ENCODE measurements at places on chromosomes 6 and 20.

GRCh38 chr6:149094934-149095351 lies 222.6 kb upstream of the TAB2 start:
- no peak for DNase-seq

DNA sequence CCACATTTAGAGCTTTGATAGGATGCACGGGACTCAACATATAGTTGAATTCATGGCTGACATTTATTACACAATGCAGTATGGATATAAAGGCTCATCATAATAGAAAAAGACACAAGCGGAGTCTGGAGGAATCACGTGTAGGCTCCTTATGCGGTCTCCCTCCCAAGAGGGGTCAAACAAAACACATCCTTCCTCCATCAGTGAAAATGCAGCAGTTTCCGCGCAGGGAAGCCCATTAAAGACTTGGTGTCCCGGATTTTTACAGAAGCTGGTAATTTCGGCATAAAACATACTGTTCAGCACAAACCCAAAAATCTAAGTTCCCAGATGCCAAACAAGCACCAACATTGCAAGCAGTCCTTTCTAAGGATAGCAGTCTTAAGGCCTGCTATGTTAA lies 1.1 kb downstream of the USP45 start:
- DNase-seq: no peak

- peak; percentile 52 for DNase-seq
Measured at GRCh38 chr20:16216227-16216913, 356.9 kb downstream of the KIF16B start.

GRCh38 chr6:162373192-162373591 lies 354.4 kb downstream of the PRKN start:
- DNase-seq: no peak

GRCh38 chr20:48620507-48621375 lies 207.1 kb downstream of the PREX1 start:
- DNase-seq: peak; percentile 67

DNA sequence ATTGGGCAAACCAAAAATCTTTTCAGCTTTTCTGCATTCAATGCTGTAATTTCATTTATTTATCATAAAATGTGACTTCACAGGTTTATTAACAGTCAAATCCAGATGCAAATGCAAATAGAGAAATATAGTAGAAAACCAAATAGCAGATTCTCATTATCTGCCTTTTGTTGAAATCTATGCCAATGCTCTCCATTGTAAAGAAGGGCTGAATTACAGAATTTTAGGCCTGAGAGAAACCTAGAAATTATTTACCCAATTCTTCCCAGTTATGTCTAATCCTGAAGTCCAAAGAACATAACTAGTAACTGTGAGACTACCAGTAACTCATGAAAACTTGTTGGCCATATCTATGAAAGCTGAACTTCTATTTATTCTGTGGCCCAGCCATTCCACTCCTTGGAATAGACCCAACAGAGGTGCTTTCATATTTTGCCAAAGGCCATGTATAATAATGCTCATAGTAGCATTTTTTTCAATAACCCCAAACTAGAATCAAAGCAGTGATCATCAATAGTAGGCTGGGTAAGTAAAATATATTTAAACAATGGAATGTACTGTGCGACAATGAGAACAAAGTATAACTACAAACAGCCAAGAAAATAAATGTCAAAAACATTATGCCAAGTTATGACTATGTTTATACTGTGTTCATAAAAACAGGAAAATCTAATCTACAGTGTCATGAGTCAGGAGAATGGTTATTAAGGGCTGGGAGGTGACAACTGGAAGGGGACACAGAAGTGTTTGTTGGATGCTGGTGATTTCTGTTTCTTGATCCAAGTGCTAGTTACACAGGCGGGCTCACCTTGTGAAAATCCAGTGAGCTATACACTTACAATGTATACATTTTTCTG lies 183.8 kb downstream of the HS3ST5 start:
- no peak for DNase-seq

GRCh38 chr20:37158248-37158647 lies 20.9 kb upstream of the RPN2 start:
- no peak for DNase-seq

GRCh38 chr20:57546956-57547649 lies 13.8 kb upstream of the PCK1 start:
- no peak for DNase-seq

DNA sequence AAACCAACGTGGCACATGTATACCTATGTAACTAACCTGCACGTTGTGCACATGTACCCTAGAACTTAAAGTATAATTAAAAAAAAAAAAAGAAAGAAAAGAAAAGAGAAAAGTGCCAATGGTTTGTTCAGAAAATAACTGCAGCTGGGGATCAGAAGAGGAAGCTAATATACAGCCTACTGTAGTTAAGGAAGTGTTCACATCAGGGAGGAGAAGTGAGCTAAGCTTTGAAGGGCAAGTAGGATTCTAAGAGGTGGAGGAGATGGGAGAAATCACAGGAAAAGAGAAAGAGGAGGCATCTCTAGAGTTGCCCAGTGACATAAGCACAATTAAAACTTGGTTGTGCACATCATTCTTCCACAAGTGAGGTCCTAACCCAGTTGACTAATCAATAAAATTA lies 214.4 kb upstream of the DTNBP1 start:
- DNase-seq: no peak

DNA sequence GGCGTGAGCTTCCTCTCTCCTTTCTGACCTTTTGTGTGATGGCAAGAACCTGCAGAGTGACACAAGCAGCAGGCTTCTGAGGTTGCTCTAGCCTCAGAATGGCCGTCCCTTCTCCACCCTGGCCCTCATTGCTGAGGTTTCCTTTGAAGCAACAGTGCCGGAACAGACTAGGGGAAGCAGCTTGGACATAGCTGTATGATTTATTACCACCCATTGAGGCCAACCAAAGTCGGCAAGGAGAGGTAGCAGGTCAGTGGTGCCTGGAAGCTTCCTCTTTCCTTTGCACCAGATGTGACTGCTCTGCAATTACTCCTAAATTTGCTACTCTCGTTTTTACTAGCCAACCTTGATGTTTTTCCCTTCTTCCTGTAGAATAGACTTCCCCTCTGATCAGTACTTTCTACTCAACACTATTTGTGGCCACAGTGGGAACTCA lies 31.4 kb downstream of the PTPN1 start:
- DNase-seq: no peak

- DNase-seq: no peak
Measured at GRCh38 chr6:55937951-55938690, 62.7 kb upstream of the BMP5 start.

DNA sequence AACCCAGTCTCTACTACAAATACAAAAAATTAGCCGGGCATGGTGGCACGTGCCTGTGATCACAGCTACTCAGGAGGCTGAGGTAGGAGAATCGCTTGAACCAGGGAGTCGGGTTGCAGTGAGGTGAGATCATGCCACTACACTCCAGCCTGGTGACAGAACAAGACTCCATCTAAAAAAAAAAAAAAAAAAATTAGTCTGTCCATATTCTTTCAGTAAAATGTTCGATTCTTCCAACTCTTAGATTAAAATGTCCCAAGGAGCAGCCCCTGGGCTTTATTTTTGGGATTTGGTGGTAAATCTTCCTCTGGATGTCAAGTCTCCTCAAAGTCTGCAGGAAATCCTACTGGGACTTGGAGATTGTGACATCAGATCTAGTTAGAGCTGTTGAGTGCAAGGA lies 101.0 kb upstream of the EEF1E1 start:
- DNase-seq: no peak

- DNase-seq: no peak
Measured at GRCh38 chr20:48951646-48952045, 30.1 kb downstream of the ARFGEF2 start.

GRCh38 chr20:19710336-19711120 lies 47.5 kb upstream of the RIN2 start:
- DNase-seq: no peak

DNA sequence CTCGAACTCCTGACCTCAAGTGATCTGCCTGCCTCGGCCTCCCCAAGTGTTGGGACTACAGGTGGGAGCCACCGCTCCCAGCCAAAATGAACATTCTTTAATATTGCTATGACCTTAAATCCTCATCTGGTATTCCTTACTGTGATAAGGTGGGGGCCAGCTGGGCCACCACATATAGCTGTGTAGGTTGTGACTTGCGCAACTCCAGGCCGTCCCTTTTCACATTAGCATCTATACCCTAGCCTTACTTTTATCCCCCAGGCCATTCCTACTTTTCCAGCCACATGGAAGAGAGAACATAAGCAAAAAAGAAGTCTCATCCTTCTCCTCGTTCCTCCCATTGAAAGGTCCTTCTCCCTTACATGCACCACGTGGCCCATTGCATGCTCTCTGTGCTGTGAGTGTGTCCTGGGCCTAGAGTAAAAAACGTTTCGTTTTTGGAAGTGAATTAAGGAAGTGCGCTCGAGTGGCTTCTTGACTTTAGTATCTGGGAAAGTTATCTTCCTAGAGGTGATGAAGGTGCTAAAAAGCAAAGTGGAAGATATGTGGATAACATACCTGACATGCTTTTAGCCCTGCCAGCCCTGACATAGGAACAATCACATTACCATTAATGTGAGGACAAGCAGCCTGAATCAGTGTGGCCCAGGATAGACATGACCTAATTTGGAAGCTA lies 56.8 kb upstream of the KIF13A start:
- no peak for DNase-seq

- no peak for DNase-seq
Measured at GRCh38 chr20:21936720-21937380, 231.4 kb downstream of the PAX1 start.

DNA sequence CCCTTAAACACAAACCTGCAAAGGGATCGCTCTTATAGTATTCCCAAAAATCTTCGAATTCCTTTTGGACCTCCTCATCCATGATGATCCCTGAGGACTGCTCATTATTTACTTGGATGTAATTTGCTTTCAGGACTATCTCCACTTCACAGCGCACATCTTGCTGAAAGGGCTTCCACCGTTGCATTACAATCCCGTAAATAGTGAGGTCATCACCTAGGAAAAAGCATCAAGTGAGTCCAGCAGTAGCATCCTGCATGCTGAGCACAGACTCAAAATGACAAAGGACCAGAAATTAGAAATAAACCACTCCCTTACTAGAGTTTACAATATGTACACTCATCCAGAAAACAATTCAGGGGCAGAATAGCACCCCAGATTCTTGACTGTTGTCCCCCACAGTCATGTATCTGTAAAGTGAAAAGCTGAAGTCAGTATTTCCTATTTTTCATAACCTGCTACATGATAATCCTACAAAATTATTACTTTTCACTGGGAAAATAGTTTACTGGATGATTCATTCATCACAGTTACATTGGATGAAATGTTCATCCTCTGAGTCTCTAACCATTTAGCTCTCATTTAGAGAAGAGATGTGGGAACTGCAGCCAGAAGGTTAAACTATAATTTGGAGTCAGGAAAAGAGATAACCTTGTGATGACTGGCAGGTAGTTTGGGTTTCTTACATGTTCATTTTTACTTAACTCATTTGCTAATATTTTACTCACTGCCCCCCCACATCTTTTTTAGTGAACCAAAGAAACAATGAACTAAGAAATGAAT lies 17.2 kb downstream of the MCM9 start:
- DNase-seq: no peak

- no peak for DNase-seq
Measured at GRCh38 chr6:43900560-43900915, 130.5 kb downstream of the VEGFA start.

GRCh38 chr6:35804996-35805736 lies at the start of gene LHFPL5:
Gene LHFPL5, plus strand, starts transcription at chr6:35805352. Its CDS starts 319 bp downstream, at chr6:35805671.
- no peak for DNase-seq

DNA sequence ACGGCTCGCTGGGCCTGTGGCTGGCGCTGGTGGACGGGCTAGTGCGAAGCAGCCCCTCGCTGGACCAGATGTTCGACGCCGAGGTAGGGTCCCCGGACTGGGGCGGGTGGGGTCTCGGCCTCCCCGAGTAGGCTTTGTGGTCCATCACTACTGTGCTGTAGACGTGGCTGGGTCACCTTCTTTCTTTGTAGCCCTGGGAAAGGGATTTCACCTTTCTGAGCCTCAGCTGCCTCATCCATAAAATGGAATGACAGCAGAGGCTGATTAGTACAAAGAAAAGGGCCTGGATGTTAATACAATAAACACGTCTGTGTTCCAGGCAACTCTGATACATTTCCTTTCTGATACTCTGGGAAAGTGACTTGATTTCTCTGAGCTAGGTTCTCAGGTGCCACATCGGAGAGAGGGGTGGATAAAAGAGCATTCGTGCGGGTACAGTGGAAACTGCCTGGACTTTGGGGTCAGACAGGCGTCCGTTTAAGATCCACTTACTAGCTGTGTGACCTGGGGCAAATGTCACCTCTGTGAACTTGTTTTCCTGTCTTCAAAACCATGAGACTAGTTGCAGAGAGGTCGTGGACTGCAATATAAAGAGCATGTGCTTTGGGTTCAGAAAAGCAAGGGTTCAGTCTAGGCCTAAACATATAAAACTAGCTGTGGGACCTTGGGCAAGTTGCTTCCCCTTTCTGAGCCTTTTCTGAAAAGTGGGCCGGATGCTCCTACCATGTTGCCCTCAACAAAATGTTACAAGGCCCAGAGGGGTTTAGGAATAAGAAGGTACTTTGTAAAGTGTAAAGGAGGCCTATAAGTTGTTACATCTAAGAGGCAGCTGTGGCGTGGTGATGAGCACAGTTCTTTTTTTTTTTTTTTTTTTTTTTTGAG lies 896 bp downstream of the SYS1 start:
- no peak for DNase-seq

DNA sequence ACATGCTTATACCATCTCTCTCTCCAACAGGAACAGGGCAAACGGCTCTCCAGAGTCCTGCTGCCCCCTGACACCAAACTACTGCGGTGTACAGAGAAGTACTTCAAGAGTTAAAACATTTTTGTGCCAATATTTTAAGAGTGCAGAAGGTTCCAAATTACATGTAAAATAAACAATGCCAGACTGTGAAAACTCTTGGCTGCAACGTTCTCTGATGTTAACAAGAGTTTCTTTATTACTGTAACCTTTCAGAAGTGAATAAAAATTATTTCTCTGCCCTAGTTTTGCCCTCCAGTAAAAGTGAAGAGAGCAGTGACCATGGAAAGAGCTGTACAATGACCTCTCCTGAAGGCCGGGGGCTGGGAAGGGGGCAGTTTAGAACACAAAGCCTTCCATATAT lies 41.4 kb upstream of the FAM83C start:
- DNase-seq: no peak

Measured in Panc1 (cell line).